ENCODE measurements at places on chromosomes 2 and 18. TPM values are rescaled to one million over a fixed set of nuclear protein-coding genes. Genes with fewer than 3 reads are reported as not detected.

DNA sequence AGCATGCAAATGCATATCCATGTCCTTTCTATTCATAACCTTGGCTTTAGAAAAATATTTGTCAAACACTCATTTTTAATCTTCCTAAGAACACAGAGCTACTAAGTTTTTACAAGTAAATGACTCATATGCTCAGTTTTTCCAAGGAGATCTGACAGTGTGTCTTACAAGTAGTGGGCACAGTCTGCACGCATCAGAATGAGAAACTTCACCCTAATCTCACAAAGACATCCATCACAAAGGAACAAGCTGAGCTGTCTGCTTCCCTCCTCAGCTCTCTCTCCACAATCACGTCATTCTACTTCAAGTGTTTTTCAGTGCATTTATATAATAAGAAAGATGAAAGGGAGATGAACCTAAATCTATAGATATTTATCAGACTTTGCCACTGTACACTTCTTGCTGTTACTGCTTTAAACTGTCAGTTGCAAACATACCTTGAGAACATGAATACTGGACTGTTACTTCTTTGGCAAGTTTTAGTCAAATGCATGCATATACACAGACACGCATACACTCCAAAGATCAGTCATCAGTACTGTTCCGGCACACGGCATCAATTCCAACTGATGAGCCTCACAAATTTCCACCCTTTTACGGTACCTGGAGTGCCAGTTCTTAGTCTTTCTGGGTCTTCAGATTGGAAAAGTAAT is 75.7 kb downstream of the RBMS1 start:
- H3K4me1 ChIP-seq: peaks cover 67% of the 10 kb centered on the region
- DNase-seq: peak; percentile 48
- peaks cover 4% of the 10 kb centered on the region for H3K36me3 ChIP-seq

DNA sequence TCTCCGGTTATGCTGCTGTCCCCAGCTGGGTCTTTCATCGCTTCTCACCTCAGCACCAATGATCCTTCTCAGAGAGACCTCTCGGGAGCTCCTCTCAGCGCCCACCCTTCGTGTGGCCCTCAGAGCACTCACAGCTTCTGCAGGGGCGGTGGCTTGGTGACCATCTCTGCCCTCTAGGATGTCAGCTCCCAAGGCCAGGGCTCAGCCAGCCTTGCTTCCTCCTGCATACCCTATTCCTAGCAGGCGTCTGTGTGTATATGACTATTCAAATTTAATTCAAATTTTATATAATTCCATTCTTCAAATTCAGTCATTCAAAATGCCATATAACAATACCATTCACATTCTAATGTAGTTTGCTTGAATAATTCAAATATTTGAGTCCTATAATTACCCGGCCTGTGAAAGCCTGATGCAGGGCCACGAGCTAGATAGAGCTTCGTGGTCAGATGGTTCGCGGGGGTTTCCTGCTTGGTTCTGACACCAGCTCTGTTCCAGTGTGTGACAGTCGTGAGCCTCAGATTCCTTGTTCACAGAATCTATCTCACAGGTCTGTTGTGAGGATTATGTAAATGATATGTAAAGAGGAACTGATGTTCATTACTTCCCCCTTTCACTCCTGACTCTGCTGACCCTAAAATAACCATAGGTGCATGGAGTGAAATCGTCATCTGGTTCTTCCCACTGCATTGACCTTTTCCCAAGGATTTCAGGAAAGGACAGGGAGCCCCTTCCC is 94.0 kb upstream of the CNGA3 start:
- DNase-seq: no peak
- no peak overlapping the region for H3K4me3 ChIP-seq
- no peaks in the 10 kb centered on the region for H3K36me3 ChIP-seq
- H3K27me3 ChIP-seq: peaks cover 9% of the 10 kb centered on the region

GRCh38 chr2:233225230-233226068 is 26.0 kb upstream of the ATG16L1 start:
- no peaks in the 10 kb centered on the region for H3K27me3 ChIP-seq
- DNase-seq: no peak
- peaks cover 21% of the 10 kb centered on the region for H3K4me1 ChIP-seq
- no peak overlapping the region for H3K27ac ChIP-seq
- no peaks in the 10 kb centered on the region for H3K36me3 ChIP-seq

GRCh38 chr2:75224636-75225094 is 25.3 kb upstream of the TACR1 start:
- H3K4me3 ChIP-seq: no peak overlapping the region
- H3K27me3 ChIP-seq: peaks cover 1% of the 10 kb centered on the region
- no peaks in the 10 kb centered on the region for H3K36me3 ChIP-seq
- H3K27ac ChIP-seq: no peak overlapping the region
- no peaks in the 10 kb centered on the region for H3K4me1 ChIP-seq
- DNase-seq: no peak

- H3K4me1 ChIP-seq: no peaks in the 10 kb centered on the region
- DNase-seq: no peak
- no peaks in the 10 kb centered on the region for H3K36me3 ChIP-seq
- no peak overlapping the region for H3K27ac ChIP-seq
- H3K27me3 ChIP-seq: no peaks in the 10 kb centered on the region
Measured at GRCh38 chr2:140600116-140600515, 1530.7 kb downstream of the LRP1B start.

GRCh38 chr2:45964223-45964841 is 312.9 kb downstream of the PRKCE start:
- H3K36me3 ChIP-seq: no peaks in the 10 kb centered on the region
- H3K4me1 ChIP-seq: peaks cover 9% of the 10 kb centered on the region
- H3K27ac ChIP-seq: no peak overlapping the region
- no peaks in the 10 kb centered on the region for H3K27me3 ChIP-seq

GRCh38 chr2:182117196-182117595 is 131.5 kb downstream of the PPP1R1C start:
- H3K4me3 ChIP-seq: no peak overlapping the region
- no peaks in the 10 kb centered on the region for H3K36me3 ChIP-seq
- H3K27ac ChIP-seq: no peak overlapping the region
- no peaks in the 10 kb centered on the region for H3K4me1 ChIP-seq

DNA sequence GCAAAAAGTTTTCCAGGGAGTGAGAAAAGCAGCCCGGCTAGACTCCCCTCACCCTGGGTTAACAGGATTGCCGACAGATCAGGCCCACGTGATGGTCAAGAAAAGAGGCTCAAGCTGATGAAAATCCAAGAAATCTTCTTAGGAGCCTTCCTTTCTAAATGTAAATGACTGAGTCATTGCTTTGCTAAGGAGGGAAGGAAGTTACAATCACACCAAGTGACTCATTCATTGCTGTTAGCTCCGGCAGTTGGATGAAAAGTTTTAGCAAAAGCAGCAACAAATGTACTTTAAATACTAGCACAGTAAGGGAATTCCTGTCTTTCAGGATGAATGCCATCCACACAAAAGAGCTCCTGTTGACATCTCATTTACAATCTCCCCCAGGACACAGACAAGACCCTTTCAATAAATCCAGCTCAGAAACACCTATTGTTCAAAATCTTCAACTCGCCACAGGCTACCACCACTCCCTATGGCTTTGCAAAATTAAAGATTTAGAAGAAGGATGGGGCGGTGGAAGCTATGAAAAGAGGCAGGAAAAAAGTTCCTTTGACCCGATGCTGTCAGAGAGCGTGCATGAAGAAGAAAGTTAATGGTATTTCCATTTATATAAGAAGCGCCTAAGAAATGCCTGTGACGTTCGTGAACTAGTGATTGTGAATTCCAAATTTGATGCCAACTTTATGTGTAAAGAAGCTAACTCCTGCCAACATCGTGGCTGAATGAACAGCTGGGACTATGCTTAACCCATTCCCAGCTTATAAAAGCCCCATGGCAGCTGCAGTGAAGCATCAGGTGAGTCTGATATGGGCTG is 153.7 kb downstream of the TGIF1 start:
- no peak overlapping the region for H3K4me3 ChIP-seq
- DNase-seq: no peak
- no peaks in the 10 kb centered on the region for H3K27me3 ChIP-seq
- H3K4me1 ChIP-seq: peaks cover 16% of the 10 kb centered on the region
- peaks cover 2% of the 10 kb centered on the region for H3K36me3 ChIP-seq

- no peaks in the 10 kb centered on the region for H3K27me3 ChIP-seq
- H3K27ac ChIP-seq: no peak overlapping the region
- no peaks in the 10 kb centered on the region for H3K4me1 ChIP-seq
- no peaks in the 10 kb centered on the region for H3K36me3 ChIP-seq
Measured at GRCh38 chr2:223029287-223029686, 22.7 kb upstream of the KCNE4 start.

Gene MROH2A
- not detected for total RNA-seq

Gene IKZF2
- 28.7 TPM for total RNA-seq

Gene ZNF236
- total RNA-seq: 15.2 TPM

Gene NPPC
- 4.7 TPM for total RNA-seq

Gene PLCL1
- 0.69 TPM for total RNA-seq

Gene ARHGAP25
- total RNA-seq: 59.3 TPM

Gene CAVIN2
- total RNA-seq: not detected
